BJ (cell line): ENCODE measurements at places on chromosomes 13 and 19.

DNA sequence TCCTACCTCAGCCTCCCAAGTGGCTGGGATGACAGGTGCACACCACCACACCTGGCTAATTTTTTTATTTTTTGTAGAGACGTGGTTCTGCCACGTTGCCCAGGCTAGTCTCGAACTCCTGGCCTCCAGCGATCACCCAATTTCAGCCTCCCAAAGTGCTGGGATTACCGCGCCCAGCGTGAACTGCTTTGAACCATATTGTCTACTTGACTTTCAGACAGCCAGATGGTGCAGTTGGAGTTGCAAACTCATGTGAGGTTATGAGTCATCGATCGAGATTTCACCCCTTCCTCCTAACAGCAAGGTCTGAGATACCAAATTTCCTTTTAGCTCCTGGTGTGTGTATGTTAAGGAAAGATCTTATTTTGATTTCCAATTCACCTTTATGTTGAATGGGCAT is 2.7 kb downstream of the SLC27A1 start:
- DNase-seq, result no peak

DNA sequence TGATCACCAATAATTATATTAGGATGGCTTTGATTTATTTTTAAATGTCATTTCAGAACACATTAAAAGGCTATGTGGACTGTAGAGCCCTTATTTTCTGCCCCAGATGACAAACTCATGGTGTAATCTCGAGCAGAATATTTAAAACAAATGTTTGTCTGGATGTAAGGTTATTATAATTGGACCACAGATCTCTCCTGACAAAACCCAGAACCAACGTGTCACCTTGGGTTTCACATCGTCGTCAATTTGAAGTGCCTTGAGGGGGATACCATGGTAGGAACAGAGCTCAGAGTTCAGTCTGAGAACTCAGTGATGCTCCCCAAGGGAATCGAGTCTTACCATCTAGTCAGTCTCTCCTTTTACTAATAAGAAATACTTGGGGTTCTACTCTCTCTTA is 2.8 kb downstream of the SACS start:
- DNase-seq, result no peak

GRCh38 chr13:110330491-110331011 is 23.5 kb downstream of the COL4A2 start:
- DNase-seq, result no peak

DNA sequence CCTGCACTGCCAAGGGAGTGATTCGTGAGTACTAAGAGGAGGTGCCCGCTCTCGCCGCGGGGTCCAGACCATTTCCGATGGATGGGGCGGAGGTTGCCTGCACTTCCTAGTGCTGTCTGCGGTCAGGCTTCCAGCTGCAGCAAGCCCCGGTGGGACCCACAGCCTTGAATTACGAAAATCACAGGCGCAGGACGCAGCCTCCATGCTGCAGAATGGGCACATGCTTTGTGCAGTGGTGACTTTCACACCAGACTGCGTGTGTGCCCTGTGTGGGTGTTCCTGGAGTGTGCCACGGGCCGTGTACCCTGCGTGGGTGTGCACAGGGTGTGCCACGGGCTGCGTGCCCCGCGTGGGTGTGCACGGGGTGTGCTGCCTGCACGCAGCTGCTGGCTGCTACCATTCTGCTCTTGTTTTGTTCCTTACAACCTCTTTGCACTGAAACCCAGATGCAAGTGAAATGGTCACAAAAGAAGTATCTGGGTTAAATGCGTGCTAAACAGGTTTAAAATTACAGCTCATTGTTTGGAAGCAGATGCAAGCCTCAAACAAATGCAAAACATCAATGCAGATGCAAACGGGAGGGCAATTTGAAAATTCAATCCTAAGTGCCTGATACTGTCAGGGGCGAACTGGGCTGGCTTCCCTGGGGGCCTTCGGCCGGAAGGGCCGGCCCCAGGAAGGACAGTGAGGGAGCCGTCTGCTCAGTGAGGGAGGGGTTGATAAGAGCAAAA is 221.2 kb upstream of the SOX1 start:
- DNase-seq, result no peak

- no peak for DNase-seq
Observed at GRCh38 chr13:23506071-23506806, 64.0 kb upstream of the TNFRSF19 start.

- no peak for DNase-seq
Observed at GRCh38 chr13:75186379-75186778, 295.6 kb downstream of the TBC1D4 start.

GRCh38 chr13:73720216-73720840 is 413.9 kb downstream of the KLF12 start:
- DNase-seq, result no peak

- DNase-seq, result no peak
Observed at GRCh38 chr19:39297931-39298634, 1.9 kb downstream of the IFNL1 start.

DNA sequence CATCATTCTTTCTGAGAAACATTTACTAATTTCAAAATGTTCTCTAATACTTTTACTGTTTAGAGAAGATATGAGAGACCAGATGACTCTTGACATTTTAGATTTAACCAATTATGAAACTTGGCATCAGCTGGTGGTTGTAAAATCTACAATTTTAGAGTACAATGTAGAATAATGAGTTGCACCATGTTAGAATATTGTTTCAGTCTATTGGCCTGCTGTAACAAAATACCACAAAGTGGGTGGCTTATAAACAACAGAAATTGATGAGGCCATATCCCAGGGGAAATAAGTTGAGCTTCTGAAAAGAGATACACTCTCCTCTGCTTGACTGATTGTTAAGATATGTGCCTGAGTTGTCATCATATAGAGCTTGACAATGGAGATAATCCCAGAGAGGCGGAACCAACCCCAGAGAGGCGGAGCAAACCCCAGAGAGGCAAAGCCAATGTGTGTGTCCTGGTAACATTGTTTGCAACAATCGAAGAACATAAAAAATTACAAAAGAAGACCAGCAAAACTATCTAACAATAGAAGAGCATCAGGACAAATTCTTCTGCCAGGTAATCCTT is 373.0 kb upstream of the SLITRK1 start:
- DNase-seq, result no peak

DNA sequence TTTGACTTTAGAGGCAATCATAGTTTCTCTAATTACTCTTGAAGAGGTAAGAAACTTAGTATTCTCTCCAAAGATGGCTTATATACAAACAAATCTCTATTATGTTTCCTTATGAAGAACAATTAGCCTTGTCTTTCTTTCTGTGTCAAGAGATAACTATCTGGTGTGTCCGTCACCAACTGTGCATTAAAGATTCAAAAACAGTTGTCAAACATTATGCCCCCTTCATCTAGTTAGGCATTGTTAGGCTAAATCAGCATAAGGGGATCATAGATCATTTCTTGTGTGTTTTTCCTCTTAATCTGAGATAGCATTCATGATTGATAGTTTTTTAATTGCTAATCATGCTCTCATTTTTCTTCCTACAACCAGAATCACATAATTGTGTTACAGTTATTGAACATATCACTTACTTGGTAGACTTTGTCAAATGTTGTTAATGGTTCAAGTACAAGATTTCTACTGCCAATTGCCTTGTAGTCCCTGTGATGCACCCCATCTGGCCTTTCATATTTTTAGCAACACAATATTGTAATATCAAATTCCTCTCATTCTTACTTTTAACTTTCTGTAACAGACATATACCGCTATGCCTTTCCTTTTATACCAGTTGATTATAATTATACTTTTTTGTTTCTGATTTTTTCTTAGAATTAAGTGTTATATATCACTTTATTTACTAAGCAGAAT is 612.7 kb downstream of the SLITRK6 start:
- DNase-seq, result no peak

GRCh38 chr19:49421039-49421877 is 2.0 kb downstream of the PTH2 start:
- no peak for DNase-seq

DNA sequence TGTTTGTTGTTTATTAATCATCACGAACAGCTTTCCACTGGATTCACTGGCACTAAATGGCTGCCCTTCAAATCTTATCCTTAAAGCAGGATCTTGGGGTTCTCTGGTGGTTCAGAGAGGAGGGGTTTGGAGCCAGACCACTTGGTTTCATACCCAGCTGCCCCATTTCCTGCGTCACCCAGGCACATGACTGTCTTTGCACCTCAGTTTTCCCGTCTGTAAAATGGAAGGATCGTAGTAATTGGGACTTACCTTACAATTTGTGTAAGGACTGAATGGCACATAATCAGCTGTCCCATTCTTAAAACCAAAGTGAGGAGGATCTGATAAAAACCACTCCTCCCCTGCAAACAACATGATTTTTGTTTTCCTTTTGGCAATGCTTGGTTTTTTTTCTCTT is 318.3 kb downstream of the ZNF536 start:
- DNase-seq, result no peak

GRCh38 chr13:99028890-99029289 is 51.0 kb upstream of the DOCK9 start:
- no peak for DNase-seq

DNA sequence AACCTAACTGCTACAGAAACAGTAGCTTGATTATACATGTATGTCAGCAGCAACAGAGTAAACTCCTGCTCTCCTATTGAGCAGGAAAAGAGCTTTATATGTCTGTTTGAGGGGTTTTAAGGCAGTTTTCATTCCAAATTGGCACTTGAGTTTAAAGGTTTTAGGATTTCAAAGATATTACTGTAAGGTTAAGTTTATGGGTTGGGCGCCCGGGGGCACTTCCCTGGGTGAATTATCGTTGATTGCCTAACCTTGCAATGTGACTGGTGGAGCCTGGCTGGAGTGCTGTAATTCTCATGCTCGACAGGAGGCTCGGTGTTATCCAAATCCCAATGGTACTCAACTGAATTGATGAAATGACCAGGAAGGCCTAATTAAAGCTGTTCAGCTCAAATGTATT is 1586.1 kb downstream of the OLFM4 start:
- DNase-seq, result no peak

GRCh38 chr19:43329989-43330388 is 23.5 kb upstream of the CD177 start:
- DNase-seq, result no peak

- no peak for DNase-seq
Observed at GRCh38 chr19:33449799-33450198, 71.8 kb downstream of the PEPD start.

DNA sequence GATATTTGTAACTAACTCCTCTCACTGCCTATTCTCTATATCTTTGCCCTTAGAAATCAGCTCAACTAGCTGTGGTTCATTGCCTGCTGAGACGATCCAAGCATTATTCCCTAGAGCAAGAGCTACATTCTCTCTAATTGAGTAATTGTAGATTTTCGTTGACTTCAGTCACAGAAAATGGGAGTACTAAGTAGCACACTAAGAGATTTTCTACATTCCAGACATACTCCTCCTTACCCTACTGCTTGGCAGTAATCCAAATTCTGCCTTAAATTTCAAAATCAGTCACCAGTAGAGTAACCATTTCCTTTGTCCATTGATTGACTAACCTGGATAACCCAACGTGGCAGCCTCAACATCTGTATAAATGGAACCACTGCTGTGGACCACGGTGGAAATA is 1786.8 kb downstream of the SLITRK5 start:
- no peak for DNase-seq

GRCh38 chr13:110436276-110436675 is 125.2 kb downstream of the RAB20 start:
- no peak for DNase-seq

DNA sequence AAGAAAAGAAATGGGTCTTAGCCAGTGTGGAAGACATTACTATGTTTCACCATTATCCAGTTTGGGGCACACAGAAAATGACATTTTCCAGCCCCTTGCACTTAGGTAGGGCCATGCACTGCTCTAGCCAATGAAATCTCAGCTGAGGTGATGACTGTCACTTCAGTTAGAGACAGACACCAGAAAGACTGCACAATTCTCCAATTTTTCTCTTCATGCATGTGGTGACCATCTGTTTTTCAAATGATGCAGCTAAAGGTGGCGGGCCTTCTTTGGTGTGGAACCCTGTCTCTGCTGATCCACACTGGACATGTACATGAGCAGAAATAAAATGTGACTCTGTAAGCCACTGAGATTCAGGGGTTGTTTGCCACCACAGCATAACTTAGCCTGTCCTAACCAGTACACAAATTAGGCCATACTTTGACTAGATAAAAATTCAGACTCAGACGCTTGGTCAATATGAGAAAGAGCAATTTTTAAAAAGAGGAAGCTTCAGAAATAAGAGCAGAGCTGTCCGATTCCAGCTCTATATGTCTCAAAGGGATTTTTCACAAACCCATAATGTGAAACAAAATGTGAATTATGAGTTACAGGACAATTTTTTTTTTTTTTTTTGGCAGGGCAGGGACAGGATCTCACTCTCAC is 6.7 kb downstream of the ZNF565 start:
- no peak for DNase-seq

- DNase-seq, result no peak
Observed at GRCh38 chr13:21018220-21018619, 43.2 kb downstream of the LATS2 start.

GRCh38 chr13:37535501-37535900 is 63.1 kb downstream of the POSTN start:
- DNase-seq, result no peak

DNA sequence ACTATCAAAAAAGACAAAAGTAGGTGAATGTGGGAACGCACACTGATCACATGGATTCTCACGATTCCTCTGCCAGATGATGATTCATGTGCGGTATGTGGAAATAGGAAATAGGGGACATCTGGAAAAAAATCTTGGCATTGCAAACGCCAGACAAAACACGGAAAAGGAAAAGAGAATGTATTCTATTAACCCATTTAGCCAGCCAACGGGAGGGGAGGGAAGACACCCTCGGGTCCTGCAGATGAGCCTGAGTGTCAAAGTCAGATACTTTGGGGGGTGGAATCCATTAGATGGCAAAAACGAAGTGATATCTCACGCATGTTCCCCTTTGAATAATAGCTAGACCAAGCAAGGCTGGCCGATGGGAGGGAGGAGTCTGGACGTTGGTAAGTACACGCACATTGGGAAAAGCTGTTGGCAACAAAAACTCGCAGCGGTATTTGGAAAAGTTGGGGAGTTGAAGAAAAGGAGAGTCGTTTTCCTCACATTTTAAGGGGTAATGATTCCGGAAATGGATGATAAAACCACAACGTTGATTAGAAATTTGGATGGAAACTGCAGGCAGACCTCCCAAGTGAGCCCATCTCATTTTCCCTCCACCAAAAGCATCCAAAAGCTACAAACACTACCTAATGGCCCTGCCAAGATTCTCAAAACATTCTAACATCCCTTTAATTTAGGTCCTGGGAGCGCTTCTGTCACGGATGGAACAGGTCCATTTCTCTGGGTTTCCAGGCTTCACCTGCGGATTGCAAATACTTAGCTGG is 73.6 kb downstream of the COL4A1 start:
- peak; percentile 72 for DNase-seq

DNA sequence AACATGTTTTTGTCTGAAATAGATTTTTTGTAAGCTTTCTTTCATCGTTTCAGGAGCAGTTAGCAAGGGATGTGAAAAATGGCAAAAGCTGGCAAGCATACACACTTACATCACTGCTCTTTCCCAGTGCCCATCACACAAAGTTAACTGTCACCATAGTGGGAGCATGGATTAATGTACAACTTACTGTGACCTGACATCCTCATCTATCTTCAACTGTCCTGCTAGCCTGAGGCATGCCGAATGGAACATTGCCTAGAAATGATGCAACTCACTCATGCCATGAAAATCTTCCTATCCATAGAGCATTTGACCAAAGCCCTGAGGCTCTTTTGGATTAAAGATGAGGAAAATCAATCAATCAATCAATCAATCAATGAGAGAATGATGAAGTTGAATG is 491.7 kb upstream of the SLC10A2 start:
- no peak for DNase-seq

GRCh38 chr19:32123355-32123940 is 222.0 kb upstream of the ZNF507 start:
- DNase-seq, result no peak
